HCEC 1CT (cell line): ENCODE measurements at places on chromosomes 1 and 21.

- DNase-seq, result no peak
These were observed 6.2 kb upstream of the BMP8A start for GRCh38 chr1:39485046-39485803.

DNA sequence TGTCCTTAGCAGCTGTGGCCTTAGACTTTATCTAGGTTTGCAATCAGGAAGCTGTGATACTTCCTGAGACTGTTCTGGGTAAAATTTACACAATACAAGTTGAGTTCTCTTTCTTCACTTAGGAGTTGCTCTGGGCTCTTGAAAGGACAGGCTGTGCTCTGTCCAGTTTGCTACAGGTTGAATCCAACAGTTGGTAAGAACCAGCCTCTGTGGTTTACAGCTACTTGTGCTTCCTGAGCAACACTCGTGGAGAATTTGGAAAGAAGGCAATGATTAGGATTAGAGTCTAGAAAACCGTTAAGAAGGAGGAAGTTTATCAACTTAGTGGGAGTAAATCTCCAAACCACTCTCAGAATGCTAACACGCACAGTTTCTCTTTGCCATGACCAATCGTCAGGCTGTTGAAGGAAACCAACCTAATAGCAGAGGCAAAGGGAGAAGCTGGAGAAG is 26.8 kb downstream of the GFI1 start:
- no peak for DNase-seq

DNA sequence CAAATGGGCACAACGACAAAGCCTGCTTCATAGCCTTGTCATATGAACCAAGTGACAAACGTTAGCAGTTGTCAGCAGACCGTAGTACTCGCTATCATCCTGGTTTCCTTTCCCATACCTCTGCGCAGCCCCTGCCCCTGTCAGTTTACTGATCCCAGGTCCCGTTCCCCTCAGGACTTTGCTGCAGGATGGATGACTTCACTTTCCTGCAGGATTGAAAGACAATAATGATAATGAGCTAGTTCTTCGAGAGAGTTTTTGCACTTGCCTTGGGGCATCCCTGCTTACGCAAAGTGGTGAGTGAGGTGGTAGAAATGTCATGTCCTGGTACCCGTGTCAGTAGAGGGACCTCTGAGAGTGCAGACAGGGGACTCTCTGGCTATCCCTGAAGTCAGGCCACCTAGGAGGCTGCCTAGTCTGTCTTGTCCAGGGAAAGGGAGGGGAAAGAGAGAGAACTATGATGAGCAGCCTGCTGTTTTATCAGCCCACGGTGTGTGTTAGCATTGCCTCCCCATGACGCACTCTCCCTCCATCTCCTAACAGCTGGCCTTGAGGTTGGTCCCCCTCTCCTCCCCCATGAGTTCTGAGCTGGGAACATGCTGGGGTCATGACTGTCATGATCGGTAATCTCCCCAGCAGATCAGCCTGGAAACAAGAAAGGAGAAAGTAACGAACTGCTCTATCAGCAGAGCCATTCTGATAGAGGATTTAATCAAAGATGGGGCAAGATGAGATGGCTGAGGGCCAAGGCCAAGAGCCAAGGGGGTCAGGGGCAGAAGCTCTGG is 53.7 kb downstream of the ELK4 start:
- DNase-seq, result no peak

GRCh38 chr1:223363057-223363855 is 720 bp downstream of the SUSD4 start:
- no peak for DNase-seq

GRCh38 chr1:82836213-82836972 is 1035.7 kb downstream of the ADGRL2 start:
- DNase-seq, result no peak

DNA sequence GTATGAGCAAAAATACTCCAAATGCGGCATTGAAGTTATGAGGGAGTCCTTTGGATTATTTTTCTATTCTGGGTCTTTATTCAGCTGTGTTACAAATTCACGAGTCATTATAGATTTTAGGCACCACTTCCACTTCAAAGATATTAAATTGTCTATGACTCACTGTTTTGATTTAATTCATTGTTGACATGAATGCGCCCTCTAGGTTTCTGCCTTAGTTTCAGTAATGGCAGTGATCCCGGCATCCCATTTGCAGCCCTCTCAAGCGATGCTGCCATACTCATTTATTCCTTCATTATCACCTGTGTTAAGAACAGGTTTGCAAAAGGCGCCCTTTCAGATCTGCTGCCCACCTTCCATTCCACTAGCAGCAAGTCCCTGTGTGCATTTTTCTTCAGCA is 14.0 kb downstream of the RSPO1 start:
- DNase-seq, result no peak

GRCh38 chr21:33761441-33762036 is 119.2 kb downstream of the ITSN1 start:
- peak; percentile 97 for DNase-seq

DNA sequence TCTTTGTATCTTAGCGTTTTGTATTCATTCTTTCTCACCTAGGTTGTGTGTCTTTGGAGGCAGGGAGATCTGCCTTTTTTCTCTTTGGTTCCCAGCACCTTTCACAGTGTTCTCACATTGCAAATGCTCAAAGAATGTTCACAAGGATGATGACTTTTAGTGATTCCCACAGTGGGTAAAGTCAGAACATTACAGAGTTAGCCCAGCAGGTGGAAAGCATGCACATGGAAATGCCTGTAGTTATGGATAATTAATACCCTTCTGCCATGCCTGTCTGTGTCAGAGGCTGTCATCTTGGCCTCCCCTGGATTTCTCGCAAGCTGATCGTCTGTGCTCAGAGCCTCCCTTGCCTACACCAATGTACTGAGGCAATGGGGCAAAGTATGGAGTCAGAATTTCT is 458.9 kb downstream of the LMO4 start:
- DNase-seq, result peak; percentile 27

GRCh38 chr1:24540051-24540905 is 15.6 kb upstream of the NCMAP start:
- no peak for DNase-seq

- DNase-seq, result no peak
These were observed 222.3 kb upstream of the SGIP1 start for GRCh38 chr1:66311628-66312027.

GRCh38 chr1:173420330-173420806 is 56.8 kb upstream of the PRDX6 start:
- DNase-seq, result peak; percentile 63

DNA sequence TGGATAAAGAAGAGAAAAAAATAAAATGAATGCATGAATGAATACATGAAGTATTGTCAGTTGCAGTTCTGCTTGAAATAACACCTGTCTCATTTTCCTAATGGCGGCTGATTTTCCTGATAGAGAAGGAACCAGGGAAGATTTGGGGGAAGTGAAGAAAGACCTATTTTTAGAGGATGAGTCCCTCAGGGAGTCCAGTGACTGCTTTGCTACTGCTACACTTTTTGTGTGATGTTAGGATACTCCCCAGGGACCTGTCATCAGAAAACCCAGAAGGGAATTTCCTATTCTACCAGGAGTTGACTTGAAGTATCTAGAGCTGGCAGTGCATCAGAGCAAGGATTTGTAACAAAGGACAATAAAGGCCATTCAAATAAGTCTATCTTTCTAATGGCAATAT is 114.8 kb downstream of the MAB21L3 start:
- no peak for DNase-seq

GRCh38 chr1:53162621-53163020 is 20.2 kb upstream of the SLC1A7 start:
- DNase-seq, result no peak

DNA sequence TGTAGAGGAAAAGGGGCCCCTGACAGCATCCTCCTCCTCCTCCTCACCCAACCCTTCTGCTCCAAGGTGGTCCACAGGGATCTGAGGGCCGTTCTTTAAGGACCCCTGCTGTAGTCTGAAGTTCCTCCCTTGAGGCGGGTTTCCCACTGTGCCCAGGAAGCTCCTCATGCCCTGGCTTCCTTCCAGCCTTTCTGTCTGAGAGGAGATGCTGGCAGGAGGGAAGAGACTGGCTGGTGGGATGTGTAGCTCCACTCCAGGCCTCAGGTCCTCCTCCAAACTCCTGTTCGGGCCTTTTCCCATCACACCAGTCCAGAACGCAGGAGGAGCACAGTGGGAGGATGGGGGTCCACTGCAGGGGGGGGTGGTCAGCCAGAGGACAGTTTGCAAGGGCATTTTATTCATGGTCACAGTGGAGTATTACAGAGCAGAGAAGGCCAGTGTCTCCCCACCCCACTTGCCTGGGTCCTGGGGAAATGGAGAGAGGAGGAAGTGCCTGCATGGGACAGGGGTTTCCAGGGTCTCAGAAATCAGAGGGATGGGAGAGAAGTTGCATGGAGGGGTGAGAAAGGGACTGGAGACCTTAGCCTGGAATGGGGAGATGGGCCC is 7.8 kb downstream of the ETV3L start:
- DNase-seq, result no peak

- no peak for DNase-seq
These were observed 6.0 kb downstream of the CDK18 start for GRCh38 chr1:205510308-205510950.

GRCh38 chr1:153842006-153842471 is 66.8 kb downstream of the SLC27A3 start:
- DNase-seq, result no peak

GRCh38 chr1:172646653-172647052 is 12.2 kb upstream of the FASLG start:
- no peak for DNase-seq

- DNase-seq, result no peak
These were observed 17.3 kb downstream of the SLC9A1 start for GRCh38 chr1:27137544-27138075.

GRCh38 chr1:116861137-116861536 is 48.6 kb upstream of the PTGFRN start:
- no peak for DNase-seq

- no peak for DNase-seq
These were observed 389.8 kb upstream of the ADGRL2 start for GRCh38 chr1:81410941-81411340.

GRCh38 chr1:218205721-218206120 is 79.4 kb upstream of the RRP15 start:
- DNase-seq, result no peak

- no peak for DNase-seq
These were observed 79.9 kb upstream of the PLPPR5 start for GRCh38 chr1:99084562-99084961.

DNA sequence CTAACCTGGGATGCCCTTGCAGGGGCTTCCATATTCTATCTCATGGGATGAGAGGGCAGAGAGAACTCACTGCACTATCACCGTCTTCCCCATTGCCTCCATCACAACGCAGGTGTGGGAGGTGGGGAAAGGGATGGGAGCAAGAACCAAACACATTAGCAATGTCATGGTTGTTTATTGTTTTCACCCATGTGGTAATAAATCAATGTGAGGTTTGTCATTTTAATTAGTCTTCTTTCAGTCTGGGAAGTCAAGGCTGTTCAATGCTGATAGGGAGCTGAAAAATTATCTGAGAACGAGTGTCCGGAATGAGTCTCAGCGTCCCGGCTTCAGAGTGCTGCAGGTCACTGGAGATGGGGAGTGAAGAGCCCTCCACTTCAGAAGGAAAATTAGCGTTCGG is 268.5 kb downstream of the DUSP10 start:
- DNase-seq, result no peak

DNA sequence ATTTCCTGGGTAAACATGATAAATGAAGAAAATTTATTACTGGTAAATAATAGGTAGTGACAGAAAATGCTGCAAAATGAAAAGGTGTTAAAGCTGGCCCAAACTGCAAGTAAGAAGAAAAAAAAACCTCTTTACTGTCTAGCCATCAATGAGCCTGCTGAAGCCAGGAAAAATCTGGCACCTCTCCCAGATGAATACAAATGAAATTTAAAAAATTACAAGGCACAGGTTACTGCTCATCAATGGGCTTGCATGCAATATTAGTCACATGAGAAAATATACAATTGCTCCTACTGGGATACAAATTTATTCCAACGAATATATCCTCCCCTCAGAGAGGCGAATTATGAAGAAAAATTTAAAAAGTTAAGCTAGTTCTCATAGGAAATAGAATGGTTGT is 1422.5 kb downstream of the KCNT2 start:
- DNase-seq, result no peak

DNA sequence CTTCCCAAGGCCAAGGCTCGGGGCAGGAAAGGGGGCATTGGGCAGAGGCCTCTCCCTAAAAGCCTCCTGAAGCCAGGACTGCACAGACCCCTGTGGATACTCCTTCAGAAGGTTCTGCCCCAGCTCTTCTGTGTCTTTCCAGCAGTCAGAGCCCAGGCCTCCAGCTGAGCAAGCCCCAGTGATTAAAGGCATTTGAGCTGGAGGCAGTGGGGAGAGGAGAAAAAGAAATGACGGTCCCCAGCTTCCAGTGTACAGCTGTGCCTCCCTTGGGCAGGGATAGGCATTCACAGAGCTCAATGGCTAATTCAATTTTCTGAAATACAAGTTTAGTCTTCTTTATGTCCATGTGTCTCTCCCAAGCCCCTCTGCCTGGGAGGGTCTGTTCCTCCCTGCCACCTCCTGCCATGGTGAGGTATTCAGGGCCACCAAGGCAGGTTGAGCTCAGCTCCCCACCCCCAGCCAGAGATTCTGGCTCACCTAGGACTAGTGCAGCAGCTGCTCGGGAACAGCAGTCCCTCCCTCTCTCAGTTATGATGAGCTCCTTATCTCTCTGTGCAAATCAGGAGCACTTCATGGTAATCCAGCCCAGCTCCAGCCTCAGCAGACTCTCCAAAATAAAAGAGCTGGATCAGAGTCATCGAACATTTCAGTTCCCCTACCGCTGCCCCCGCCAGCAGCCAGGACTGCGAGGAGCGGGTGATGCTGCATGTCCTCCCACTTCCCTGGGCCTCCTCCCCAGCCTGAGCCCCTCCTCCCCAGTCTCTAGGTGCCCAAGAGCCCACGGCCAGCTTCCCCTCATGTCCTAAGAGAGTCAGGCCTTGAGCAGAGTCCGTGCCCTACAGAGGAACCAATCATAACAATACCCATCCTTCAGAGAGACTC is 208.4 kb upstream of the ZC3H12A start:
- no peak for DNase-seq

DNA sequence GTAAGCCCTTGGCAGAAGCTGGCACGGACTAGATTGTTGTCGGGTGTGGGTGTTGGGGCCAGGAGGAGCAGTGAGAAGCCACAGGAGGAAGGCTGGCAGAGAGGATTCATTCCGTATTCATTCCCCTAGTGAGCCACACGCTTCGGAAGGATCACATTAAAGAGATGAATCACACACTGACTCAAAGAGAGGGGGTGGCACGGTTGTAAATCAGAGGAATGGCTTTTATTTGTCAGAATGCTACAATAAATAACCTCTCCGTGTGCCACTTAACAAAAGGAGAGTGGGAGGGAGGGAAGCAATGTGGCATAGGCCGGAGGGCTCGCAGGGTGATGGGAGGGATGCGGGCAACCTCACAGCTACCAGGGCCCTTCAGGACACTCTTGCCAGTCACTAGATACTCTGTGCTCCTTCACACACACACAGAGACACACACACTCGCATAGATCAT is 135.5 kb downstream of the HIVEP3 start:
- DNase-seq, result peak; percentile 62

GRCh38 chr1:25832336-25833037 is 12.7 kb downstream of the MTFR1L start:
- DNase-seq, result no peak
